Activated CD4-positive, alpha-beta T cell treated with anti-CD3 and anti-CD28 coated beads, Interleukin-2, amount 50 U/mL, for 24 hours (primary cell): ENCODE measurements at places on chromosomes 2 and 18.

GRCh38 chr18:73683409-73684238 lies 464.0 kb downstream of the FBXO15 start:
- no peak for DNase-seq

DNA sequence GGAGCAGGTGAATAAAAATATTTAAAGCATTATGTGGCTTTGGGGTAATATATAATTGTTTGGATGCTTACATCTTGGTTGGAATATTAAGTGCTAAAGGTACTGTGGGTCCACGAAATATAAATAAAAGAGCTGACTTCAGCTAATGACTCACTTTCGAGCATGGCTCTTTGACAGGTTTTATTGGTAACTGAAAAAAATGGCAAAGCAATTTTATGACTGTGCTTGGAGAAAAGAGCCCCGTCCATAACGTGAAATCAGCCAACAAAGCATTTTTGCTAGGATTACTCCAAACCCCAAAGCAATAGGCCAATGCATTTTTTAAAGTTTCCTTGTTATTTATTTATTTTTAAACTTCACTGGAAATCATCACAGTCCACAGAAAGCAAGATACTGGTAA lies 397.2 kb upstream of the CDH19 start:
- no peak for DNase-seq

GRCh38 chr2:160516547-160517365 lies 23.1 kb upstream of the RBMS1 start:
- no peak for DNase-seq

GRCh38 chr2:44836174-44836573 lies 105.3 kb upstream of the SIX3 start:
- peak; percentile 21 for DNase-seq

- DNase-seq: no peak
Measured at GRCh38 chr18:62611453-62612288, 88.8 kb downstream of the ZCCHC2 start.

DNA sequence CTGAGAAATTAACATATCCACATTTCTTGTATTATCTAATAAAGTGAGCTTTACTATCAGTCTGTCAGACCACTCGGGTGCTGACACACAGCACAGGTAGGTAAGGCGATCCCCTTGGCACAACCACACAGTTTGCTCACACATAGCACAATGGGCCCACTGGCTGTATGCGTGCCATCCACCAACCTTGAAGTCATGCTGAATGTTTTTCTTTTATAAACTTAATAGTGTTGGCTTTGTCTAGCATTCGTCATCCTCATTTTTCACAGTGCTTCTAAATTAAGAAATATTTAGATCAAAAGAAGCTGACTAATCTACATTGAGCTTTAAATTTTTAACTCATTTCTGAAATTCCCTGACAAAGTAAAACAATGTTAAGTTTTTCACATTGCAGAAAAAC lies 50.0 kb upstream of the PAPOLG start:
- no peak for DNase-seq

DNA sequence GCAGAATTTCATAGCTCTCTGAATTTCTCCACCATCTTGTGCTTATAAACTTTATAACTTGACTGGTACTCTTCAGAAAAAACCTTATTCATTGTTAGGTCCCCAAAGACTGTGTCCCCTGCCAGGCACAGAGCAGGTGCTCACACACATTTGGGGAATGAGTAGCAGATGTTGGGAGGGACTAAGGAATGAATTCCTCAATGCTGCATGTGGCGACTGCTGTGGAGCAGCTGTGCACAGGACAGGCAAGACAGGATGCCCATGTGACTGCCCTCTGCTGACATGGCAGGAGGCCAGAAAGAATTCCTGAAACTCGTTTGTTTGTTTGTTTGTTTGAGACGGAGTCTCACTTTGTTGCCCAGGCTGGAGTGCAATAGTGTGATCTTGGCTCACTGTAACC lies 122.3 kb upstream of the ITGA6 start:
- no peak for DNase-seq

- no peak for DNase-seq
Measured at GRCh38 chr2:58304843-58305242, 63.7 kb upstream of the FANCL start.

DNA sequence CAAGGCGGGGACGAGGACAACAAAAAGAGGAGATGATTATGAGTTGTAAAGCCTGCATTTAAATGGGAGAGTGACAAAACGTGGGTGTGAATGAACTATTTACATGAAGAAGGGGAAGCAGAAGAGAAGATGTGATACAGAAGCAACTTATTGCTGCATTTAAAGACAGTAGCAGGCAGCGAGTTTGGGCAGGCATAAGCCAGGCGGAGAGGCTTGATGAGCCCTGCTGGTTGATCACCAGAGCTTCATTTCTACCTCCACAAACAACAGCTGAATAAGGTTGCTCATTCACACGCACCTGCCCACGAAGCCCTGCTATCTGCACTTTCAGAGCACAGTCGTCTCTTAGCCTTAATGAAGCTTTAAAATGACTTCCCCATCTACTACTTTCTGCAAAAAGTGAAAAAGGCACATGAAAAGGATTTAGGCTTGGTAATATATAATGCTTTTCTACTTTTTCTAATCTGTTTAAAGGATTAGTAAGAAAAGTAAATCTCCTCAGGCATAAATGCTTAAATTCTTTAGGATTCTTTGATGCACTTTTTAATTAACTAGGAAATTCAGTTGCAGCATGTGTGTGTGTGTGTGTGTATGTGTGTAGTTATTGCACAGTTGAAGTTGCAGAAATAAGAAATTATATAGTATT lies 3.1 kb downstream of the SLC38A11 start:
- no peak for DNase-seq

DNA sequence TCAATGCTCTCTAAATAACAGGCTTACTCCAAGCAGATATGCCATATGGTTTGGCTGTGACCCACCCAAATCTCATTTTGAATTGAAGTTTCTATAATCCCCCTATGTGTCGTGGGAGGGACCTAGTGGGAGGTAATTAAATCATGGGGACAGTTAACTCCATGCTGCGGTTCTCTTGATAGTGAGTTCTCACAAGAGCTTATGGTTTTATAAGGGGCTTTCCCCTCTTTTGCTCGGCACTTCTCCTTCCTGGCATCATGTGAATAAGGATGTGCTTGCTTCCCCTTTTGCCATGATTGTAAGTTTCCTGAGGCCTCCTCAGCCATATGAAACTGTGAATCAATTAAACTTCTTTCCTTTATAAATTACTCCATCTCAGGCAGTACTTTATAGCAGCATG lies 302.7 kb upstream of the ZC3H15 start:
- DNase-seq: no peak

GRCh38 chr2:76197842-76198448 lies 487.2 kb upstream of the GCFC2 start:
- DNase-seq: no peak

DNA sequence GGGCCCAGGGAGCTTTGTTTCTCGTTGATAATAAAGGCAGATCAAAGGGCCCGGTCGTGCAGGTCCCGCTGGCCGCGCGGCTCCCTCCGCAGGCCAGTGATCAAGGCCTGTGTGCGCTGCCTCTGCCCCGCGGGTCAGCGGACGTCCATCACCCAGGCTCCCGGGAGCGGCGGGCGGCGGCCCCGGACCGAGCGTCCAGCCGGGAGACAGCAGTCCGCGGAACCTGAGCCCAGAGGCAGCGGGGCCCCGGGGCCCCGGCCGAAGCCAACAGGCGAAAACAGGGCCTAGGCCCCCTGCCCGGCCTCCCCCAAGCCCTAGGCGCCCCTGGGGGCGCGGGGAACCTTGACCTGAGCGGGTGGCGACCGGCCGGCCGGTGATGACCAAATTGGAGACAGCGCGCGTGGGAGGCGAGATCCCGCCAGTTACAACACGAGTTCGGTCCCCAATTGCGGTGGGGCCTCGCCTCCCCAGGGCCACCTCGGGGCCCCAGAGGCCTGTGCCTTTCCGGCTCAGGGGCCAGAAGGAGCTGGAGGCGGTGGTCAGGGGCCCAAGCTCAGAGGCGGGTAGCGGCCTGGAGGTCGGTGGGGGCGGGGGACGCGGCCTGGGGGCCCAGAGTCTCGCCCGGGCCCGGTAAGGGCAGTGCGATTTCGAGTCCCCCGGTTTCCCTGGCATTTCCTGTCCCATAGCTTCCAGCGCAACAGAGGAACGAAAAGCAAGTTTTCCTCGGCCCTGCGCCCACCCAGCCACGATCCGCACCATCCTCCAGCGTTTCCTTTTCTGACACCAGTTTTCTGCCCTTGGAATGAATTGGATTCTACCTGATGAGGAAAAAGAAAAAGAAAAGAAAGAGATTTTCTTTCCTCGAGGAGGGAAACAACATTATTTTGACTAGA lies 5.9 kb downstream of the SP9 start:
- DNase-seq: no peak

DNA sequence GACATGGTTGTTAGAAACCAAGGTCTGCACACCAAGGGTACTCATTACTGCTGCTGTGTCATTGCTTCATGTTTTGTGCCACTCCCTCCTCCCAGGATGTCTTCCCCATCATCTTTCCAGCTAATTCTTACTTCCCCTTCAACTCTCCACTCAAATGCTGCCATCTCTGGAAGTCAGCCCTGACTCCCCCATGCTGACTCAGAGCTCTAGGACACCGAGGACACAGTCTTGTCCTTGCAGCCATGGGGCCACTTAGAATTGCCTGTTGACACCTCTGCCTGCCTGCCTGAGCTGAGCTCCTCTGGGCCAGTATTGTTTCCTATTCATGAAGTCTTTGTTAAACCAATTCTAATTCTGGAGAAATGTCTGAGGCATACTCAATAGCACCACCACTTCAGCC lies 100.2 kb downstream of the GYPC start:
- DNase-seq: no peak

GRCh38 chr2:132789066-132789465 lies 119.1 kb upstream of the LYPD1 start:
- DNase-seq: no peak

DNA sequence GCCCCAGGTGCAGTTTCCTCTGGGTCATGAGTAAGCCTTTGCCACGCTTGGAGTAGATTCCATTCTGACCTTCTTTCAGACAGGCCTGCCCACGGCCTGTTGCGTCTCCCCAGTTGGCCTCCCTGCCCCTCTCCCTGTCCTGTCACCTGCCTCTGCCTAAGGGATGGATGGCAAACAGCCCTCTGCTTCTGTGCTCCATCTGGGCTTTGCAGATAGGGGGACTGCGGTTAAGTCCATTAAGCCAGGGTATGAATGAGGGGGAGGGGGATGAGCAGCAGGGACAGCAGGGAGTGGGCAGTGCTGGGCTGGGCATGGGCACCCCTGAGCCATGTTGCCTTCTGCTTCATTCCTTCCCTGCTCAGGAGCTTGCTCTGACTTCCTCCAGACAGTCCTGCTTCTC lies 37.6 kb upstream of the B3GNT7 start:
- DNase-seq: no peak

GRCh38 chr2:43810452-43810851 lies 28.2 kb downstream of the ABCG5 start:
- no peak for DNase-seq

- DNase-seq: no peak
Measured at GRCh38 chr2:230941202-230942180, 16.4 kb upstream of the GPR55 start.

- DNase-seq: peak; percentile 14
Measured at GRCh38 chr2:231483398-231484329, 19.4 kb upstream of the NCL start.

GRCh38 chr2:128282976-128283810 lies 35.5 kb downstream of the HS6ST1 start:
- no peak for DNase-seq

DNA sequence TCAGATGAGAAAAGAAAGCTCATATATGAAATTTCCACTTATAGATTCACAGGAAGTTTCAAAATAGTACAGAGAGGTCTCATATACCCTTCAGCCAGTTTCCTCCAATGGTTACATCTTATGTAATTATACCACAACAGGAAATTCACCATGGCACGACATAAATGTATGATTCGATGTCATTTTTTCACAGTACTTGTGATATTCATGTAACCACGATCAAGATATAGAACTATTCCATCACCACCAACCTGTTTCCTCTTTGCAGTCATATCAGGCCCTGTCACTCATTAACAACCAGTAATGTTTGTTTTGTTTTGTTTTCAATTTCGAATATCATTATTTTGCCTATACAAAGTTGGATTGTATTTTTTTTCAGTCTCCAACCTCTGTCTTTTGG lies 314.3 kb upstream of the POU3F3 start:
- DNase-seq: no peak
